ENCODE measurements at places on chromosomes 3 and 15.

DNA sequence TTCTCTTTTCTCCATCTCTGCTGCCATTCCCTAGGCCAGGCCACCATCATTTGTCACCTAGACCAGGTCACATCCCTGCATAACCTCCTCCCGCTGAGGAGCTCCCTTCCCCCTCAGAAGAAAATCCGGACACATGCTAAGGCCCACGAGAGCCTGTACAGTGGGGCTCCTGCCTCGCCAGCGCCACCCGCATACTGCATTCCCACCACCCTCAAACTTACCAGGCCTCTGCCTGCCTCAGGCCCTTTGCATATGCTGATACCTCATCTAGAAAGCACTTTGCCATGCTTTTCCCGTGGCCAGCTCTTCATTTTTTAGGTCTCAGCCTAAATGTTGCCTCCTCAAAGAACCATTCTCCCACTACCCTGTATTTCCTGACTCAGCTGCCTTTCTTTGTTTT, 220.1 kb upstream of the CTDSPL start:
- no peak for DNase-seq

DNA sequence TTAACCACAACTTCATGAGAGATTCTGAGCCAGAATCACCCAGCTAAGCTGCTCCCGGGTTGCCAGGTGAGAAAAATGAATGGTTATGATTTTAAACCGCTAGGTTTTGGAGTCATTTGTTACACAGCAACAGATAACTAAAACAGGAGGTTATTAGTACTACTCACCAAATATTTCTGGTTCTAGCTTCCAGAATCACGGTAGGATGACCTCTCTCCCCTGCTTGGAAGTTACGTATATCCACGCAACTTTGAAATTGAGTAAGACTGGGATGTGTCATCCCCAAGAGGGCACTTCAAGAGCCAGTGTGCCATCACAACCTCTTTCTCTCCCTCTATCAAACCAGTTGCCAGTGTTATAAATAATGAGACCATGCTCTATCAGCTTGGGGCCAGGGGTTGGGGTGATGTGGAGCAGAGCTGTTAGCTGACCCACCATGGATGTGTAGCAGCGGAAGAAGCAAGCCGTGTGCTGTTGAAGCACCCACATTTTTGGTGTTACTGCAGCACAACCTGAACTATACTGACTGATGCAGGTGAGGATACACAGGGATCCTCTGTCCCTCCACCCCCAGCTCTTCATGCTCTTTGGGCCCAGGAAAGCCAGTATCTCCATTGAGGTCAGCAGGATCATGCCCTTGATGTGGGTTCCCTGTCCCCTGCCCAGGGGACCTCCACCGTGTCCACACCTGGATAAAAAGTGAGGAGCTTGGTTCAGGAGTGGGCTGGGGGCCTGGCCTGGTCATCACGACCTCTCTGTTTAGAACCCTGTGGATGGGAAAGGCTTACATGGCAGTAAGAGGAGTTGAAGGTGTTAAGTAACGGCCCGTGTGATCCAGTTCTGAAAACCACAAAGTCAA, 19.4 kb upstream of the ALDH1A3 start:
- DNase-seq, result no peak

DNA sequence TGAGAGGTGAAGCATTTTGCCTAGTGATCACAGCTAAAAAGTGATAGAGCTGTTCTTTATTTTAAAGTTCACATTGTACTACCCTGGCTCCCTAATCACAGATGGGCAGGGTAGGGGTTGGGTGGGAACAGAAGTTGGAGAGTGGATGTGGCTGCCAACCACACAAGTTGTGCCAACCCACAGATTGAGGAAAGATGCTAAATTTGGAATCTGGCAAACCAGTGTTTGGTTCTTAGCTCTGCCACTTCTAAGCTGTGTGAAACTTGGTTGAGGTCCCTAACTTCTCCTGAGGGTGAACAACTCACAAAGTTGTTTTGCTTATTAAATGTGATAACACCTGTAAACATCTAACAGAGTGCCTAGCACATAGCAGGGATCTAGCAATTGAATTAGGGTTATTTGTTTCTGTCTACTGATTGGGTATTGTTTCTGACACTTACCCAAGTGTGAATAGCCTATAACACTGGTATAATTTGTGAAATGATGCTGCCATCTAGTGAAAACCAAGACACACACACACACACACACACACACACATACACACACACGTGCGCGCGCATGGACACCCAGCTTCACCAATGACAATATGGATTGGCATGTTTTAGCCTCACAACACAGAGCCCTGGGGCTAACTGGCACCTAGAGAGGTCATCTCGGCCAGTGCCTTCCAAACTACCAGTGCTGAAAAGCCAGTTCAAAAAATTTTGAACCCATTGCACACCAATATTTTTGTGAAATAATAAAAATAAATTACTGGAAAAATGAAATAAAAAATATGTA, 25.3 kb downstream of the ADGRG7 start:
- DNase-seq, result peak; percentile 67

- peak; percentile 36 for DNase-seq
Observed at GRCh38 chr3:56987238-56987895, 73.1 kb upstream of the SPATA12 start.

- no peak for DNase-seq
Observed at GRCh38 chr3:144511346-144511745, 539.7 kb downstream of the DIPK2A start.

GRCh38 chr3:104561324-104561723, 805.4 kb upstream of the ALCAM start:
- DNase-seq, result no peak

GRCh38 chr15:57223887-57224286, 152.4 kb upstream of the CGNL1 start:
- no peak for DNase-seq

- DNase-seq, result no peak
Observed at GRCh38 chr15:88089024-88089620, 167.4 kb downstream of the NTRK3 start.

GRCh38 chr3:140258222-140258724, 323.3 kb downstream of the CLSTN2 start:
- peak; percentile 38 for DNase-seq

- no peak for DNase-seq
Observed at GRCh38 chr3:115930168-115930567, 306.9 kb downstream of the GAP43 start.

GRCh38 chr3:69343875-69344274, 42.0 kb downstream of the FRMD4B start:
- DNase-seq, result no peak

DNA sequence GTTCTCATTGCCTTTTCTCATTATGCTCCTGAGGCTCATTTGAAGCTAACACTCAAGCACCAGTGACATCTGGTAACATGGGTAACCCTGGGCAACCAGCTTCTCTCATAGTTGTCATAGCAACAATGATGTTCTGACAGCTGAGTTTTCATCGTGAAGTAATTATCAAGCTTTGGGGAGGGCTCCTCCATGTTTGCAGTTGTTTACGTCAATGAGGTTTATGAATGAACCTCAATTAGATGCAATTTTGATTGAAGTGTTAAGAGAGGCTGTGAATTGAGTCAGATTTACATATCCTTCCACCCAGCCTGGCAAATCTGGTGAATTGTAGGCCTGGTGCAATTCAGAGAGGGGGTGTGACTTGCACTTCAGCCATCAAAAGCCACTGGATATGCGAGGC, 119.3 kb upstream of the CHD2 start:
- no peak for DNase-seq

GRCh38 chr3:115617591-115617990, 5.7 kb upstream of the GAP43 start:
- no peak for DNase-seq

DNA sequence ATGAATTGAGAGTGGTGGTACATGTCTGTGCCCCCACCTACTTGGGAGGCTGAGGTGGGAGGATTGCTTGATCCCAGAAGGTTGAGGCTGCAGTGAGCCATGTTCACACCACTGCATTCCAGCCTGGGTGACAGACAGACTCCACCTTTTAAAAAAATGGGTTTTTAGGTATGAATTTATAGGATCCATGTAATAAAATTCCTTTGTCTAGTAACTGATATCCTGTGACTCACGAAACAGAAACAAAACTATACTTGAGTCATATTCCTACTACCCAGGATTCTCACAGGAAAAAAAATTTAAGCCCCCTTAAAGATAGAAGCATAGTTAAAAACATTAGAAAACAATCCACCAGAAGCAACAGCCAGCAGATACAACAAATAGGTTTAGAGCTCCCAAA, 10.0 kb upstream of the CRTC3 start:
- DNase-seq, result peak; percentile 58

DNA sequence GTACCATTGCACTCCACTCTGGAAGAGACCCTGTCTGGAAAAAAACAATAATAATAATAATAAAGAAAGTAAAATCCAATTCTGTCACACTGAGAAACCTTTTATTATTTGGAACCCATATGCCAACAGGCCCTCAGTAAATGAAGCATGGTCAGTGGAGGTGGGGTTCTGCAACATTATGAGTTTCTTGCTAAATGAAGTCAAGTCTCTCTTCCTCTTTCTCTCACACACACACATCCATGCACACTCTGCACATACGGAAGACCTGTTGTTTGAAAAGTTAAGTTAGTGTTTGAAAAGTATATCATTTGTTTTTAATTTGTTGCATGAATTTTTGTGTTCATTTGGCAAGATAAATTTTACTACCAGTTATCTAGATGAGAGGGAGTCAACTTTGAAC, 27.8 kb downstream of the GAP43 start:
- DNase-seq, result no peak

GRCh38 chr3:183247011-183247589, 6.0 kb upstream of the B3GNT5 start:
- no peak for DNase-seq

DNA sequence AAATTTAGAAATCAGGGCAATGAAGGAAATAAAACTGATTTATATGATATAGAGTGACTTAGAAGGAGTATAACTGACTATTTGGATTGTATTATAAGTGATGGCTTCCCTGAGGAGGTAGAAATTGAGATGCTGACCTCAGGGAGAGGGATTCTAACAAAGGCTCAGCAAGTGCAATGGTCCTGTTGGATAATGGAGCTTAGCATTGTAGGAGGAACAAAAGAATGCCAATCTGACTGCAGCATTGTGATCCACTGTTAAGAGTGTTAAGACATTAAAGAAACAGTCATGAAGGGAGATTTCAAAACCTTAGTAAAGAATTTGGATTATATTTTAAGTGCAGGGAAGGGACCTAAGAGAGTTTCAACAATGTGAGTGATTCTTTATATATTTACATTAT, 158.4 kb upstream of the NAALADL2 start:
- no peak for DNase-seq

DNA sequence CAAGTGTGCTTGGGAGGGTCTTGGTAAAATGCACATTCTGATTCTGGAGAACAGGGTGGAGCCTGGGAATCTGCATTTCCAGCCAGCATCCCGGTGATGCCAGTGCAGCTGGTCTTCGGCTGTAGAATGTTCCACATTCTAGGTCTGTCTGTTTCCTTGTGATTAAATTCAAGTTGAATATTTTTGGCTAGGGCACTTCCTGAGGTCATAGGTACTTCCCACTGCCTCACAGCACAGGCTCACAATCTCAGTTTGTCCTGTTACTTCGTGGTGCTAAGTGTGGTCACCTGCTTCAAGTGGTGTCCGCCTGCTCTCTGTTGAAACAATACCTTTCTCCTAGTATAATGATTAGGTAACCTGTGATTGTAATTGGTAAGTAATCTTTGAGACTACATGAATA, 40.1 kb downstream of the FLNB start:
- DNase-seq, result peak; percentile 92

- DNase-seq, result peak; percentile 68
Observed at GRCh38 chr3:154795582-154795981, 284.5 kb upstream of the MME start.

DNA sequence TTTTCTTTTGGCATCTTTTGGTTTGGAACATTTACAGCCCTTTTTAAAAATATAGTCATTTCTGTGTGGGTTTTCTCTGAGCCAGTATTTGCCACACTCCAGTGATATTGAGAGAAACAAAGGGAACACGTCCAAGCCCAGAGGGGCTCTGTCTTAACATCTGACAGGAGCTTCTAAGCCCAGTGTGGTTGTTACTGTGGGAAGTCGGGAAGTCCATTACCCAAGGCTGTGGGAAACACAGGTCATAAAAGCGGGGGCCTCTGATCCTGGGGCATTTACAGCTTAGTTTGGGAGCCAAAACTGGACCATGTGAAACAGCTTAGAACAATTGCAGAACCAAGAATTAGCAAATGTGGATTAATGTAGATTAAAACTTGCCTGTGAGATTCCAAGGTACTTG, 123.0 kb downstream of the PTPRG start:
- DNase-seq, result no peak

DNA sequence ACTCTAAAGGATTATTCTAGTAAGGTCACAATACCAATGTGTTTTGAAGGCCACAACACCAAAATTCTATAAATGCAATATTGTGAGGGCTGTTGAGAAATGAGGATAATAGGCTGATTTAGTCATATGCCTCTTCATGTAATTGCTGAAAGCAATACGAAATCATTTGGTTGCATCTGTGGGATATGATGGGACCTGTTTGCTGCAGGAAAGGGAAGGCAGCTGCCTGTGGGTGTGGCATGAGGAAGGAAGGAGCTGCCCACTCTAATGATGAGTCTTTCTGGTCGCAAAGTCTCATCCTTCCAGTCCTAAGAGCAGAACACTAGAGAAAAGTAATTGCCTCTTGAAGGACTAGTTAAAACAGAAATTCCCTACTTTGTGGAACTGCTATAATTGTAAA, 245.3 kb upstream of the ZPLD1 start:
- DNase-seq, result no peak

DNA sequence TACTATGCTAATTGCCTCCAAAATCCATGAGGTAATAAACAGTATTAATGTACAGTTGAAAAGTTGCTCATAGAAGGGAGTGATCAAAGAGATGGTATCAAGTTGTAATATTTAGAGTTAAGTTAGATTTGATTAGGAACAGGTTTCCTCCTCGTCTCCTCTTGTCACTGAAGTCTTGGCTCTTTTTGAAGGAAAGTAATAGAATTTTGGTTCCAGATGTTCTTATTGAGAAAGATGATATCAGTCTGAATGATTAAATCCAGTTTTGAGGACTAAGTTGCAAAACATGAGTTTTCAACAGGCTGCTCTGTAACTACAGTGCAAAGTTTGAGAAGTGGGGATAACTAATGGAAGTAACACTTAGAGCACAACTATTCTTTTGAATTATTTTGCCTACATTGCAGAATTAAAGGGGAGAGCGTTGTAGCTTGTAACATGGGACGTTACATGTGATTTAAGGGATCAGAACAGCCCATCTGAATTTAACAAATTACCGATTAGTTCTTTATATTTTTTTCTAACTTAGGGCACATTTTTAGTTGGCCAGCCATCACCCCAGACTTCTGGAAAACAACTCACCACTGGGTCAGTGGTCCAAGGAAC, 48.3 kb downstream of the MAP6D1 start:
- no peak for DNase-seq
